ENCODE measurements at places on chromosomes 13 and 19. TPM values are rescaled to one million over a fixed set of nuclear protein-coding genes. Genes with fewer than 3 reads are reported as not detected.

DNA sequence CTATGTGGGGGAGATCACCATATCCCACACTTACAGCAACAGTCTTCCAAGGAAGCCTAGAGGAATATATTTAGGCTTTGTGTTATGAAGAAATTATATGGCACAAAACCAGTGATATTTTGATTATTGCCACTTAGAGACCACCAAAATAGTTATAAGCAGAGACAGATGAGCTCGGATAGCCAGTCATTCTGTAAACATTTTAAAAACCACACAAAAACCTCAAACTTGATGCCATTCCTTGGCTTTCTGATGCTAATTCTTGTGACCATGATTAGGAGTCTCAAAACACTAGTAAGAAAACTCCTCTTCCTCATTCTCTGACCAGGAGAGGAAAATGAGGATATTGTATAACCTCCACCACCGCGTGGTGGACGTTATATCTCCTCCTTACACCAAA is 496.4 kb downstream of the FOXO1 start:
- H3K27me3 ChIP-seq: no peaks in the 10 kb centered on the region
- no peaks in the 10 kb centered on the region for H3K36me3 ChIP-seq
- no peaks in the 10 kb centered on the region for H3K4me1 ChIP-seq
- H3K4me3 ChIP-seq: no peak overlapping the region
- DNase-seq: no peak

DNA sequence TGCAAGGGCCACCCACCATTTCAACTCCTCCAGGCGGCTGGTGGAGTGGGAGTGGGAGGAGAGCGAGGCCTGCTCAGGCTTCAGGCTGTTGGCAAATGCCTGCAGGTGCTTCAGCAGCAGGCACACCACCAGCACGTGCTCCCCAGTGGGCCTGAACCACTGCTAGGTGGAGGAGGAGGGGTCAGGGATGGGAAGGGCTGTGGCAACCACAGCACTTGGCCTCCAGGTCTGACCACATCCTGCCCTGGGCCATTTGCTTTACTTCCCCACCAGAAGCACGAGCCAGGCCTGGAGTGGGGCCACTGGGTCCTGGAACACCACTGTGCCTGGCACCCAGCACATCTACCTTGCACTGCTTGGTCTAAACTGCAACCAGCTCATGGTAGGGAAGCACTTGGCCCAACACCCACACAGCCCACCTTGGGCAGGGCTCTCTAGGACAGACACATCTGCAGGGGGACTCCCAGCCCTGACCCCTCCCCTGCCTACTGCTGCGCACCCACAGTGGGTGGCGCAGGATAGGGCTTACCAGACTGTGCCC is 26.2 kb downstream of the TUBA3C start:
- no peaks in the 10 kb centered on the region for H3K27me3 ChIP-seq
- no peak for DNase-seq
- no peaks in the 10 kb centered on the region for H3K36me3 ChIP-seq
- H3K4me1 ChIP-seq: no peaks in the 10 kb centered on the region
- no peak overlapping the region for H3K4me3 ChIP-seq
- no peak overlapping the region for H3K27ac ChIP-seq

- H3K4me3 ChIP-seq: no peak overlapping the region
- H3K4me1 ChIP-seq: no peaks in the 10 kb centered on the region
- H3K36me3 ChIP-seq: no peaks in the 10 kb centered on the region
- no peak overlapping the region for H3K27ac ChIP-seq
- DNase-seq: no peak
Measured at GRCh38 chr13:45881353-45881752, 29.8 kb upstream of the SIAH3 start.

- H3K27me3 ChIP-seq: no peaks in the 10 kb centered on the region
- H3K4me3 ChIP-seq: no peak overlapping the region
- DNase-seq: no peak
- peaks cover 9% of the 10 kb centered on the region for H3K36me3 ChIP-seq
Measured at GRCh38 chr13:41231025-41231677, 32.2 kb downstream of the MTRF1 start.

- no peak overlapping the region for H3K4me3 ChIP-seq
- DNase-seq: no peak
- H3K36me3 ChIP-seq: no peaks in the 10 kb centered on the region
- no peak overlapping the region for H3K27ac ChIP-seq
Measured at GRCh38 chr19:15220833-15221232, 11.4 kb downstream of the EPHX3 start.

- H3K27ac ChIP-seq: no peak overlapping the region
- H3K36me3 ChIP-seq: no peaks in the 10 kb centered on the region
- peaks cover 35% of the 10 kb centered on the region for H3K27me3 ChIP-seq
- DNase-seq: no peak
- H3K4me3 ChIP-seq: no peak overlapping the region
Measured at GRCh38 chr13:50587115-50587514, 256.4 kb downstream of the DLEU7 start.

- H3K27ac ChIP-seq: no peak overlapping the region
- H3K27me3 ChIP-seq: no peaks in the 10 kb centered on the region
- H3K4me3 ChIP-seq: no peak overlapping the region
- DNase-seq: peak; percentile 80
Measured at GRCh38 chr13:42696191-42696590, 85.2 kb upstream of the FAM216B start.

DNA sequence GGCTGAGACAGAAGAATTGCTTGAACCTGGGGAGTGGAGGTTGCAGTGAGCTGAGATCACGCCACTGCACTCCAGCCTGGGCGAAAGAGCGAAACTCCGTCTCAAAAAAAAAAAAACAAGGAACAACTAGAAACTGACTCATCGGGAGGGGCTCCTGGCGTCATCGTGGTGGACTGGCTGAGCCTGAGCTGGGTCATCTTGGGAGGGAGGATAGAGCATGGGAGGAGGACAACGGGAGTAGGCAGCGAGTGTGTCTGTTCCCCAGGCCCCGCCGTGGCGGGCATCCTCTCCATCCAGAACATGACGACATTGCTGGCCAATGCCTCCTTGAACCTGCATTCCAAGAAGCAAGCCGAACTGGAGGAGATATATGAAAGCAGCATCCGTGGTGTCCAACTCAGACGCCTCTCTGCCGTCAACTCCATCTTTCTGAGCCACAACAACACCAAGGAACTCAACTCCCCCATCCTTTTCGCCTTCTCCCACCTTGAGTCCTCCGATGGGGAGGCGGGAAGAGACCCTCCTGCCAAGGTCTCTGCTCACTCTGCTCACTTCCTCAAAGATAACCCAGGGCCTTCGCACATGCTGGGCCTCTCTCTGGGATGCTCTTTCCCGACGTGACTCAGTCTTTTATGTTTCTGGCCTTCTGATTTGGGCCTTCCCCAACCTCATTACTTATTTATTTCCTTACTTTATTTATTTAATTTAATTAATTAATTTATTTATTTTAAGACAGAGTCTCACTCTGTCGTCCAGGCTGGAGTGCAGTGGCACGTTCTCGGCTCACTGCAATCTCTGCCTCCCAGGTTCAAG is 16.6 kb downstream of the DDX39A start:
- no peaks in the 10 kb centered on the region for H3K4me1 ChIP-seq
- no peaks in the 10 kb centered on the region for H3K27me3 ChIP-seq
- H3K4me3 ChIP-seq: no peak overlapping the region
- H3K27ac ChIP-seq: no peak overlapping the region

DNA sequence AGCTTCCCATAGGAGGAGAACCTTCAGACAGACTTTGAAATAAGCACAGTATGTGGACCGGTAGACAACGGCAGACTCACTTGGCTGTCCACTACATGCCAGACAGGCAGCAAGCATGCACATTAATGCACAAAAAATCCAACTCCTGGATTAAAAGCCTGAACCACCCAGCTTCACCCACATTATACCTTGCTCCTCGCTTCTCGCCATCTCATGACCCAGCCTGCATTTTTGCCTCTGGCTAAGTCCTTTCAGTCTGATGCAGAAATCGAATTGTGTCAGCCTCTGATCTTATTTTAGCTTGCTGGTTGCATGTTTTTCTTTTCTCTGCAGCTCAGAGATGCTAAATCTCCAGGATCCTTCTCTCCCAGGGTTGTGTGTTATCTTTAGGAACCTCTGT is 358.7 kb downstream of the RFC3 start:
- no peaks in the 10 kb centered on the region for H3K4me1 ChIP-seq
- no peak overlapping the region for H3K4me3 ChIP-seq
- H3K27ac ChIP-seq: no peak overlapping the region
- H3K27me3 ChIP-seq: no peaks in the 10 kb centered on the region
- H3K36me3 ChIP-seq: no peaks in the 10 kb centered on the region
- DNase-seq: no peak

- H3K4me3 ChIP-seq: no peak overlapping the region
- DNase-seq: no peak
- H3K27ac ChIP-seq: no peak overlapping the region
- H3K27me3 ChIP-seq: no peaks in the 10 kb centered on the region
- H3K4me1 ChIP-seq: no peaks in the 10 kb centered on the region
Measured at GRCh38 chr13:90454002-90454636, 893.4 kb upstream of the MIR17HG start.

- peaks cover 49% of the 10 kb centered on the region for H3K27me3 ChIP-seq
- H3K4me1 ChIP-seq: no peaks in the 10 kb centered on the region
- H3K4me3 ChIP-seq: no peak overlapping the region
Measured at GRCh38 chr13:110841846-110842245, 73.0 kb downstream of the ANKRD10 start.

- H3K4me1 ChIP-seq: no peaks in the 10 kb centered on the region
- no peaks in the 10 kb centered on the region for H3K36me3 ChIP-seq
- DNase-seq: no peak
- H3K27ac ChIP-seq: no peak overlapping the region
Measured at GRCh38 chr19:13417054-13417453, 89.2 kb downstream of the CACNA1A start.

DNA sequence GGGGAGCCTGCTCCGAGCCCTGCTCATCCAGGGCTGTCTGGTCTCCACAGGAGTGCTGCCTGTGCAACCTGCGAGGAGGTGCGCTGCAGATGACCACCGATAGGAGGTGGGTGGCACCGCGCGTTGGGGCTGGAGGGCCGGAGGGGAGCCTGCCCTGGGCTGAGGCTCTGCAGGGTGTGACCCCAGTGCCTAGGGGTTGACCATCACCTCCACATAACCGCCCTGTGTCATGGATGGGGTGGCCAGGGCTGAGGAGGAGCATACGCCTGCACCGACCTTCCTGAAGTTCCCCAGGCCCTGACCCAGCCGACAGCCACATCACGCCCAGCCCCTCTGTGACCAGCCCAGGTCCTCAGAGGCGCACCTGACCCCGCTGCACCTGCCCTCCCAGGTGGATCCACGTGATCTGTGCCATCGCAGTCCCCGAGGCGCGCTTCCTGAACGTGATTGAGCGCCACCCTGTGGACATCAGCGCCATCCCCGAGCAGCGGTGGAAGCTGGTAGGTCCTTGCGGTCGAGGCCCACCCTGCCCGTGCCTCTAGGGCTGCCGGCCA is 168.7 kb downstream of the KDM4B start:
- H3K36me3 ChIP-seq: peaks cover 77% of the 10 kb centered on the region
- H3K4me1 ChIP-seq: no peaks in the 10 kb centered on the region
- H3K27ac ChIP-seq: no peak overlapping the region
- no peak overlapping the region for H3K4me3 ChIP-seq

- DNase-seq: no peak
- H3K4me1 ChIP-seq: no peaks in the 10 kb centered on the region
- no peaks in the 10 kb centered on the region for H3K27me3 ChIP-seq
- no peaks in the 10 kb centered on the region for H3K36me3 ChIP-seq
- H3K4me3 ChIP-seq: no peak overlapping the region
Measured at GRCh38 chr19:33821871-33822270, 25.2 kb downstream of the KCTD15 start.

- H3K27me3 ChIP-seq: no peaks in the 10 kb centered on the region
- H3K27ac ChIP-seq: no peak overlapping the region
- H3K36me3 ChIP-seq: no peaks in the 10 kb centered on the region
Measured at GRCh38 chr13:106468207-106468606, 67.3 kb downstream of the EFNB2 start.

Gene STK24
- 36.1 TPM for total RNA-seq

Gene ANGPTL4
- 1.9 TPM for total RNA-seq

Gene ZFP36
- 1.4 TPM for total RNA-seq

Gene NCR1
- not detected for total RNA-seq

Gene ZNF43
- 10.6 TPM for total RNA-seq

Gene ZNF790
- 4.3 TPM for total RNA-seq

Gene ZNF536
- not detected for total RNA-seq

Data from IMR-90 (cell line).